Activated CD4-positive, alpha-beta memory T cell treated with anti-CD3 and anti-CD28 coated beads, Interleukin-2, amount 10 ng/mL, durations not matched to agents 7 days and 5 days (primary cell): ENCODE measurements at places on chromosomes 6 and 20. TPM values are rescaled to one million over a fixed set of nuclear protein-coding genes. Genes with fewer than 3 reads are reported as not detected.

- no peak for DNase-seq
- no peak overlapping the region for H3K4me3 ChIP-seq
- H3K4me1 ChIP-seq, result no peaks in the 10 kb centered on the region
- H3K27me3 ChIP-seq, result peaks cover 5% of the 10 kb centered on the region
- H3K36me3 ChIP-seq, result no peaks in the 10 kb centered on the region
Measured at GRCh38 chr20:54133434-54134427, 40.1 kb downstream of the CYP24A1 start.

DNA sequence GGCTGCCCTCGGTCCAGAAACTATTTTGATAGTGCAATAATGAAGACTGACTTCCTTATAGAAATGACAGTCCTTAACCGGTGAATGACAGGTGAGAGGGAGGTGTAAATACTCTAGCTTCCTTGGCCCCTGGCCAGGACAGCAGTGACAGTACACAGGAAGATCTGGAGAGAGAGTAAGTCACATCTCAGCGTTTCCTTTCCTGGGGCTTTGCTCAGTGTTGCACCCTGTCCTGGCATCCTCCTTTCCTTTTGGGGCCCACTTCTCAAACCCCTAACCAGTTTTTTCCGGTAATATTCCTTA lies 336.9 kb downstream of the CD83 start:
- DNase-seq, result peak; percentile 43
- H3K27me3 ChIP-seq, result peaks cover 2% of the 10 kb centered on the region
- peaks cover 65% of the 10 kb centered on the region for H3K4me1 ChIP-seq
- no peak overlapping the region for H3K4me3 ChIP-seq

QRSL1 gene
- 12.2 TPM for total RNA-seq

ARMH2 gene
- total RNA-seq, result 1.2 TPM

- H3K4me1 ChIP-seq, result no peaks in the 10 kb centered on the region
- no peak overlapping the region for H3K4me3 ChIP-seq
- no peaks in the 10 kb centered on the region for H3K27me3 ChIP-seq
- H3K36me3 ChIP-seq, result no peaks in the 10 kb centered on the region
- no peak overlapping the region for H3K27ac ChIP-seq
- no peak for DNase-seq
Measured at GRCh38 chr6:148803979-148804378, 57.1 kb downstream of the UST start.

DNA sequence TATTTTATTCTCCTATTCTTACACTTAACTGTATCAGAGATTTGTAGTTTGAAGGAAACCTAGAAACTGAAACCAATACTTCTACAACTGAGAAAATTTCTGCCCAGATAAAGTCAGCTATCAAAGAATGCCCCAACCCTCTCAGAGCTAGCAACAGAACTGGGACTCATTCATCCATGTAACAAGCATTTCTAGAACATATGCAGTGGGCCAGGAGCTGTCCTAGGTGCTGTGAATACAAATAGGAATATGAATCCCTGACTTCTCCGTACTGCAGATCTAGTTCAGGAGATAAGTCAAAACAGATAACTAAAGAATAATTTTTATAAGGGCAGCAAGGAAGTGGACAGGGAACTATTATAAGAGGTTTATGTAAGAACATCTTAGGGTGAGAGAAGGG lies 654.1 kb upstream of the NOX3 start:
- H3K4me1 ChIP-seq, result no peaks in the 10 kb centered on the region
- H3K36me3 ChIP-seq, result no peaks in the 10 kb centered on the region
- no peak overlapping the region for H3K27ac ChIP-seq
- DNase-seq, result no peak
- no peak overlapping the region for H3K4me3 ChIP-seq

C6orf141 gene
- total RNA-seq, result not detected

DNA sequence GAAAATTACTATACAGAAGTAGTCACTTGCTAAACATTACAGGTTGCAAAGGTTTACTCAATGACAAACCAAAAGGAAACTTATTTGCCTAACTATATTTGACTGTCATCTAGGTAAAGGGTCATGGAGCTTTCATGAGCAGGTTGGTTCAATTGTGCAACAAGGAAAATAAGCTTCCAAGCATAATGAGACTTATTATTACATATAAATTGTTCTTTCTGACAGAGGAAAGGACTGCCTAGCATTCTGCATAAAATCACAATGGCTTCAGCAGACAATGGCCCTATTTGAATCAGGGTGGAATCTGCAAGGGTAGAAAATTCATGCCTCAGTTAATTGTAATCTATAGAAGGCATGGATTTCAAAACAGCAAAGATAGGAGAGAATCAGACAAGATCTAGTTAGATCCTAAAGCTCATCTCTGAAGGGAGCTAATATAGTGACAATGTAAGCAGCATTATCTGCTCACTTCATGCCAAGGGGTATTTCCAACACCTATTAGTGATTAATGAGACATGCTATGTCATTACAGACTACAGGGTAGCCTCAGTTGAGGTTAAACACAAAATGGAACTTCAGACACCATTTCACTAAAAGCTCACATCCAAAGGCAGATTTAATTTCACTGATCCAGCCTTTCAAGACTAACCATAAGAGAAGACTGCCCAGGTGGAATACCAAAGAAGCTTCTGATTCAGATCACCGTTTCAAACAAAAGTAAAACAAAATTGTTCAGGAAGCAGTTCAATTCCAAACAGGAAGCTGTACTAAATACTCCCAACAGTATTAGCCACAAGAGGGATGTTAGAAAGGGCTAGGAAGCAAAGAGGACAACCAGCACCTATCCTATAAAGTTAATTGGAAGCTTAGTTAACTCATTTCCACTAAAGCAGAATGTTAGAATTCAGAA lies 8.5 kb downstream of the STAU1 start:
- no peaks in the 10 kb centered on the region for H3K27me3 ChIP-seq
- peaks cover 26% of the 10 kb centered on the region for H3K36me3 ChIP-seq
- H3K27ac ChIP-seq, result no peak overlapping the region
- H3K4me1 ChIP-seq, result peaks cover 43% of the 10 kb centered on the region
